Suppressor macrophage (primary cell): ENCODE measurements at places on chromosomes 7 and 10.

- no peak for DNase-seq
Observed at GRCh38 chr10:114500643-114501042, 96.3 kb upstream of the AFAP1L2 start.

DNA sequence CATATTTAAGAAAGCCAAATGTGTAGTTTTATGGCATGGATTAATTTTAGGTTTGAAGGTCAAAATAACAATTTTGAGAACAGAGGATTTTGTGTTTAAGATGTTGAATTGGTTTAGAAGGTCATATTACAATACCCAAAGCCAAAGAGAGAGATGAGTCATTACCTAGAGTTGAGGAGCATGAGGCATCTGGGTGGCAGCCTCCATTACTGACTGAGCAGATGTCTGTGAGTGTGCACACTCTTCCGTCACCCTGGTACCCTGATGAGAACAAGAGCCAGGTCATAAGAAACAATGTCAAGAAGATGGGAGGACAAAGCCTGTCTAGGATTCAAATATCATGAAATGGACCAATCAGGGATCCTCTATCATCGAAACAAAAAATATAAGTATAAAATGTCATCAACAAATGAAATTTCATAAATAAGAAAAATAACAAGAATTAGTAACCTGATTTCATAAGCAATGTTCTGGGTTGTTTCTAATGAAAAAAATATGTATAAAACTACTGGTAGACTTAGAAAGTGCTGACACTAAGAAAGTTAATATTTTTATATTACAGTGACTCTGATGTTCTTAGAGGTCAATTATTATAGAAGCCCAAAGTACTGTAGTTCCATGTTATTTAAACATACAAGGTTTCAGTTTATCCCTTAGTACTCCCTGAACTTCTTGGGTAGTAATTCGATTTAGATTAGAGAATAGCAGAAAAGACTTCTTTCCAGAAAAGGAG is 20.0 kb downstream of the CUBN start:
- DNase-seq, result peak; percentile 56

DNA sequence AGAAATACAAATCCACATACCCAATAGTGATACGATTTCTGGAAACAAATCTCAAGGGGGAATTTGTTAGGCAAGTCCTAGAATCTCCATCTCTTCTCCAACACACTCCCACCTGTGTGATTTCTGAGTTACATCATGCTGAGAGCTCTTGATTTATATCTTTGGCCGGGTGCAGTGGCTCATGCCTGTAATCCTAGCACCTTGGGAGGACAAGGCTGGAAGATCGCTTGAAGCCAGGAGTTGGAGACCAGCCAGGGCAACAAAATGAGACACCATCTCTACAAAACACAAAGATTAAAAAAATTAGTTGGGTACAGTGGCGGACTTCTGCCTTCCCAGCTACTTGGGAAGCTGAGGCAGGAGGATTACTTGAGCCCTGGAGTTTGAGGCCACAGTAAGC is 1.5 kb upstream of the MTPN start:
- DNase-seq, result no peak

- peak; percentile 54 for DNase-seq
Observed at GRCh38 chr7:72023926-72024325, 388.2 kb downstream of the CALN1 start.

GRCh38 chr10:96758423-96758822 is 38.1 kb upstream of the PIK3AP1 start:
- DNase-seq, result peak; percentile 81

DNA sequence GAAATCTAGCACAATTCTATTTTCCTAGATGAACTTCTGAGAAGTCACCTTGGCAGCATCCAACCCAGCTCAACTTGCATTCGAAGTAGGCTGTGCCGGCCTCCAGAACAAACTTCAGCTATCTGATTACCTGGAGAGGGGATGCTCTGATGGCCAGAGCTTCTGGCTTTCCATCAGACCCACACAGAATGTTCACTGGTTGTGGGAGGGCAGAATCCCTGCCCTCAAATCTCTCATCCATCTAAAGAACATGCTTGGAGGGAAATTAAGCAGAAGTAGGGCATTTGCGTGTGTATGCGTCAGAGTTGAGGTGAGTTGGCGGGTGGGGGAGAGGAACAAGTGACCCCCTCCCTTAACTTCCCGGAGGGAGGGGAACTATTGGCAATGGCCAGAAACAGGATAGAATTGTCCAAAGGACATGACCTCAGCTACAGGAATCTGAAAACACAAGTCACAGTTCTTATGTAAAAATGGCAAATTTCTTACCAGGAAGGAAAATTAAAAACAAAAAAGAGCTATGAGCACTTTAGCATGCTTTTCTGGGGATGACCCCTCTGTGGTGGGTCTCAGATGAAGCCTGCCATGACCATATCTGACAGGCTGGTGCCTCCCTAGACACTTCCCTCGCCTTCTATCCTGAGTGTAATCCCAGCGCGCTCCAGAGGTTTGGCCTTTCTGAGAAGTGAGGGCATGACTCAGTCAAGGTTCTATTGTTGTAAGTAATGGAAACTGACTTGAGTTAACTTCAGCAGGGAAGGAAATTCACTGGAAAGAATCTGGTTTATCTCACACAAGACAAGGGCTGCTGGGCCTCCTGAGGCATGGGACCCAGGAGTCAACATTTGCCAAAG is 278.8 kb downstream of the RPS24 start:
- no peak for DNase-seq
